ENCODE measurements at places on chromosomes 3 and 15.

DNA sequence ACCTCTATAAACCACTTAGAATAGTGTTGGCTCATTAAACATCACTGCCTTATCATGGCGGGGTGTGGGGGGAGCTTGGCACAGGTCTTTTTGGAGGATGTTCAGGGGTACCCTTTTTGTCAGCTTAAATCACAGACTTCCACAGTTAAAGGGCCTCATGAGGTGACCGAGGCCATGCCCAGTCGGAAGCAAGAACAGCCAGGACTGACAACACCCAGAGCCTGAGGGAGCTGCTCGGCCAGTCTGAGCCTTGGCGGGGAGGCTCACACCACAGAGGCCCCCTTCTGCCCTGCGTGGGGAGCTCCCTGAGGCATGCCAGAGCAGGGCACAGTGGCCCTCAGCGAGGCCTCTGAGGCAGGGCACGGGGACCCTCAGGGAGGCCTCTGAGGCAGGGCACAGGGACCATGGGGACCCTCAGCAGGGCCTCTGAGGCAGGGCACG lies 49.5 kb downstream of the UMPS start:
- no peak for DNase-seq

DNA sequence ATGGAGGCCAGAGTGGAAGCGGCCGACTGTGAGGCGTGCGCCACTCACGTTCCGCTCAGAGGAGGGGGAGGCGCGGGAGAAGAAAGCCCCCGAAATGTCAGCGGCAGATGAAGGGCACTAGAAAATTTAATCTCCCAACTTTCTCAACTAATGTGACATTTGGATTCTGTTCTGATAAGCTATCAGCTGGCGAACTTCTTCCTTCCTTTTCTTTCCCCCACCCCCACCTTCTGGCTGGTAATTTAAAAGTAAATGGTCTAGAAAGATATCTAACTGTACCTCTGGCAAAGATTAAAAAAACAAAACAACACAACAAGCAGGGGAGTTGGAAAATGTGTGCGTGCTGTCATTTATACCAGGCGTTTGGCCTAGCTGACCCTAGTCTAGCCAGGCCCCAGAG lies 26.4 kb upstream of the TMEM115 start:
- DNase-seq: no peak

- DNase-seq: no peak
These were observed 108.1 kb downstream of the PLOD2 start for GRCh38 chr3:146052791-146053310.

GRCh38 chr3:18771931-18772330 lies 346.8 kb upstream of the SATB1 start:
- DNase-seq: no peak

GRCh38 chr3:188890572-188891270 lies 281.1 kb upstream of the TPRG1 start:
- DNase-seq: no peak

DNA sequence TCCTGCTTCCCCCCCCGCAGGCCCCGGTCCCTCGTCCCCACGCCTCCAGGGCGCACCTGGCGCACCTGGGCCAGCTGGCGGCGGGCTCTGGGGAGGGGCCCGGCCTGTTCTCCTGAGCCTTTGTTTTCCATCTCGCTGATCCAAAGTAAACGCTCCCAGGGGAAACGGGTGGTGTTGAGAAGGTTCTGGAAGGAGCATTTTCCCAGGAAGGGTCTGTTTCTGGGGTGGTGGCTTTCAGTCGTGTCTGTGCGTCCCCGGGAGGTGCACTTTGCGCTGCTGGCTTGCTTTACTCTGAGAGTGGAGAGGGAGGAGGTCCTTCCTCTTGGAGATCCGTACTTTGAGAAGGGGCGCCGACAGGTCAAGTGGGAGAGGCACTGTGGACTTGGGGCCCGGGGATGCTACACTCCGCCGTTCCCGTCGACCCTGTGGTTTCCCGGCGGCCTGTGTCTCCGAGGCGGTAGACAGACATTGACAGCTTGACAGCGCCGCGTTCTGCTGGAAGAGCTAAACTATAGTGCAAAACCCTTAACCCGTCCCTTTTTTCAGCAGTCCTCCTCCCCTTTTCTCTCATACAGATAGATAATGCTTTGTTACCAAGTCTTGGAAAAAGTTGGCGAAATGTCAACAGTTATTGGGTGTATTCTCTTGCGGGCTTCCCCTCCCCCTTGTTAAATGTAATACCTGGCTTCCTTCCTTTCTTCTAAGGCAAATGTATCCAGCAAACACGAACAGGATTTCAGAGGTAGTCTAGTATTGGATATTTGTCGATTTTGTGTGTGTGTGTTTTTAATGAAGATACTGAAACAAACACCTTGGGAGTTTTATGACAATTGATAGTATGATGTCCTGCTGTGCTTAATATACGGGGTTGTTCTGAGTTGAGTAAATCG lies 6.5 kb downstream of the TPM1 start:
- no peak for DNase-seq

GRCh38 chr15:98891301-98891700 lies 116.3 kb downstream of the PGPEP1L start:
- DNase-seq: no peak

DNA sequence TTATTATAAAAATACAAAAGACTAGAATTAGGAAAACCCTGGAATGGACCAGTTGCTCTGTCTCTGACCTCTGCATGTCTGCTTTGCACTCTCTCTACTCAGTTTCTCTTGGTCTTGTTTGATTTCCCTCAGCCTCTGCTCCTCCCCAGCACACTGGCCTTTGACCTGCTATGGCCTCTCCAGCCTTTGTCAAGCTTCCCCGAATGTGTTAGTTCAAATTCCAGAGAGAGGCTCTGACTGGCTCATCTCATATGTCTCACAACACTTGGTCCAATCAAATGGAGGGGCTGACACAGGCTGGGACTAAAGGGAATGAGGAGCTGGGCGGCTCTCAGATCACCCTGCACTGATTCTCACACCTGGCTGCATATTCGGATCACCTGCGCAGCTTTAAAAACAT lies 52.4 kb upstream of the CMTM8 start:
- DNase-seq: no peak

DNA sequence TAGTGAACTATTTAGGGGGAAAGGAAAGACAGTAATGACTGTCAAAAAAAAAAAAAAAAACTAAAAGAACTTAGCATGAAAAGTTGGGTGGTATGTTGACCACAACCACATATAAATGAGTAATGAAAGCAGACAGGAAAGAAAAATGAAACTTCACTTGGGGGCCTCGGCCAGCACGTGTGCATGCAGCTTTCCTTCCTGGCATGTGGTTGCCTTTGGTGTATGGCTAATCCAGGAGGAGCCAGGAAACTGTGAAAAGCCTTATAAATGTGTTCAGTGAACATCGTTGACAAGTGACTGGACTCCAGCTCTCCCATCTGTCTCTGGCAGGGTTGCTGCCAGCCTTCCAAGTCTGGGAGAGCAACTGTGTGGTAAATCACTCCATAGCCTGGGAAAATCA lies 195.1 kb downstream of the DTWD1 start:
- DNase-seq: no peak

DNA sequence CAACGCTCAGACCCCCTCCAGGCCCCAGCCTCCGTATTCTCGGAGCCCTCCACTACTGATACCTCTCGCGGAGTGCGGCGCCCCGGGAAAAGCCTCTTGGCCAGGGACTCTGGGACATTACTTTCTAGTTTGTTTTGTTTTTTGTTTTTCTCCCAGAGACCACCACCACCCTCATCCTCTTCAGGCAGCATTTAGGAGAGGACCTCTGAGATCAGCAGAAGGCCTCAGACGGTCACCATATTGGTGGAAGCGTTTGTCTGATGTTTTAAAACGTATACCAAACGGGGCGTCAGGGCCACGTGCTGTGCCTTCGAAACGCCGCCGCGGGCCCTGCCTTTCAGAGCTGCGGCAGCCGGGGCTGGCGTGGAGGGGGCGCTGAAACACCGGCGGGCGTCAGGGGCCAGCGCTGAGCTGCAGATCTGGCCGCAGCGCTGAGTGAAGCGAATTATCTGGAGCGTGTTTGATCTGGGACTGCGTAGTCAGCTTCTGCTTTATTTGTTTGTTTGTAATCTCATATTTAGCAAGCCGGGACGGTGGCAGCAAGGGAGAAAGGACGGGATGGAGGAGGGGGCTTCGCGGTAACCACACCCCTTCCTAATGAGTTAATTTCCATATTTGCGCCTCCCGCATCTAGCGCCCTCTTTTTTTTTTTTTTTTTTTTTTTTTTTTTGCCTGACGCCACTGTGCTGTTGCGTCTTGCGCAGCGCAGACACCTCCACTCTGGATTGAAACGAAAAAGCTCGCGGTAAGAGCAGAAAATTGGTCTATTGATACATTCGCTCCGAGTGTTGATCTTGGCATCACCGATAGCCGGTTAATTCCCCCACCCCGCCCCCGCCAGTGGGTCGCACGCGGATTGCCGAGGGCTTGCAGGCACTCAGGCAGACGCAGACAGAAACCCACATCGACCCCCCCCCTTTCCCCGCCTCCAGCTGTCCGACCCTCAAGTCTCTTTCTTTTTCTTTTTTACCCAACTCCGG lies 14.9 kb downstream of the SOX2 start:
- no peak for DNase-seq
